ENCODE measurements at places on chromosomes 3 and 15.

DNA sequence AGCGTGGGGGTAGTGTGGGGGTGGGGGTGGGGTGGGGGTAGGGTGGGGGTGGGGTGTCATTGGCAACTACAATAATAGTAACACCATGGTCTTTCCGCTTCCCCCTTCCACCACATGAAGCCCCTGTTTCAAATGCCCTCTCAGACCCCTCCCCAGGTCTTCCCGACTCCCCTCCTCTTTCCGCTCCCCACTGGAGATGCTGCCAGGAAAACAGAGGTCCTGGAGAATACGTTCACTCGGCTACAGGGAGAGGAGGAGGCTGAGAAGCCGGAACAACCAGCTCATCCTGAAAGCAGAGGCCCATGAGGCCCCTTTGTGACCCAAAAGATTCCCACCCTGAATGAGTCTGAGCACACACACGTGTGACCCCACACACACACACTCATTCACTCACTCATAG is 75.4 kb downstream of the CPN2 start:
- DNase-seq, result no peak

DNA sequence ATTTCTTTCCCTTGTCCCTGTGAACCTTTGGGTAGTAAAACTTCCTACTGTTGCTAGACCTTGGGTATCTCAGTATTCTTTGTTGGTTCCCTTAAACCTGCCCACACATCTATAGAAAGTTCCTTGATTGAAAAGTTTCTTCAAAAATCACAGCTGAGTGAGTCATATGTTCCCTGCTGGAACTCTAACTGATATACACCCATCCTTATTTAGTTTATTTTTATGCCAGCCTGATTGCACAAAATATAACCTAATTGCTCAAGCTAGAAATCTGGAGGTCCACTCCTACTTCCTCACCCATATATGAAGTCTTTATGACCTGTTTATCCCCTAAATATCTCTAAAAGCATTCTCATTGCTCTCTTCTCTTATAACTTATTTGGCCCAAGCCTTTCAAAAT is 13.7 kb upstream of the GJD2 start:
- DNase-seq, result no peak

- DNase-seq, result peak; percentile 78
These were observed 48.7 kb downstream of the BSN start for GRCh38 chr3:49602877-49603411.

- no peak for DNase-seq
These were observed 7.7 kb upstream of the CDCP1 start for GRCh38 chr3:45153658-45154437.

DNA sequence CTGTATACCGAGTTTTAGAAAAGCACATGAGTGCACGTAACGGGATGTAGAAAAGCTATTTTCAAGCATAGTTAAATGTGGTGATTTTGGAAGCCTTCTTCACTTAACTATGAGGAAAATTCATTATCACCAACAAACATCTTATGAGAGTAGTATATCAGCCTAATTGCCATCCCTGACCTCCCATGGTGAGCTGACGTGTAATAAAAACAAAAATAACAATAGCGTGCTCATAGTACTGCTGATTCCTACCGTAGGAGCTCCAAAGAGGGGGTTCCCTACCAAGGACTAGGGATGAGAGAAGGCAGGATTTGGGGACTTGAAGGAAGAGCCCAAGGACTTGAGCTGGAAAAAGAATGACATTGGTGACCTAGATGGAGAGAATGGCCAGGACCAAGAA is 16.9 kb downstream of the ST8SIA2 start:
- no peak for DNase-seq

GRCh38 chr3:13133471-13133981 is 60.3 kb upstream of the IQSEC1 start:
- DNase-seq, result no peak

- DNase-seq, result no peak
These were observed 227.1 kb downstream of the ZPLD1 start for GRCh38 chr3:102661707-102662497.

DNA sequence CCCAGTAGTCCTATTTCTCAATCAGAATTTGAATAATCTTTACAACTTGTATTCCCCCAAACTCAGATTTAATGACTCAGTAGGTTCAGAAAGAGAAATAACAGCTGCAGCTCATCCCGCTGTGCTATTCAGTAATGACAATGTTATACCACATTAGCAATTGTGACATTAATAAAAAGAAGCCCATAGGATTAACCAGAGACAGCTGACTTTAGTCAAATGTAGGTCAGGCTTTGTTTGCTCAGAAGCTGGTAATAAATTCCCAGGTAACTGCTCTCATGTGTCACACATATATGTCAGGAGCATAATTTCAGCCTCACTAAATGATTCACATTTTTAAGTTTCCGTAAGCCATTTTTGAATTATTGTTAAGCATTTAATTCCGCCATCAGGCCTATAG is 222.0 kb upstream of the UBE2E2 start:
- no peak for DNase-seq

DNA sequence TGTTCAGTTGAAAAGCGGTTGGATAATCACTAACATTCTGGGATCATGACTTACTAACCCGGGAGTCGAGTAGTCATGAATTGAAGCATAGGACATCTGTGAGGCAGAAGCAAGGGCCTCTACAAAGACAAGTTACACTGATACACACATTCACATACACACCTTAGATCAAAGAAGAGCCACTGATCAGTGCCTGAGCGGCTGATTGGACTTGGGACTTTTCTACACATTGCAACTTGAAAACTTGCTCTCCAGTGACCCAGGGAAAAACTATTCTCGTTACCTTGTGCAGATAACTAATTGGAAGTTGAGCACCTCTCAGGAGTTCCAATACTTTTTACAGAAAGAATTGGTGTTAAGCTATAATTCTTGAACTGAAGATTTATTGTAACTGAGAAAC is 206.0 kb downstream of the CDIN1 start:
- DNase-seq, result no peak
